ENCODE measurements at places on chromosomes 3 and 15.
A peak's percentile ranks its signal among the peaks of the same experiment; 100 is the strongest.

DNA sequence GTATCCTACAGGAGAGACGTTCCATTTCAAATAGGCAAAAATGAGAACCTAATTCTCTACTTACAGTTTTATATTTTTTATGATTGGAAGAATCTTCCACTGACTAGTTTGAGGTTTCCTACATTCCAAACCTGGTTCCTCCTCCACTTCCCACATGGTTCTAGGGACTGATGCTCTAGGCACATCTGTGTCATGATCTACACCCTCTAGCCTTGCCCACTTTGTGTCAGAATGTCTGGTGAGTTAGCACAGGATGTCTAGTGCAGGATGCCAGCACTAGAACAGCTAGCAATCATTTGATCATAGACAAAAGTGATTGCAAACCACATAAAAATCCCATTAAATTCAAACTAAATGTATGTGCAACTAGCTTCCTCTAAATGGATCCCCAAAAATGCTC is 26.7 kb upstream of the FILIP1L start:
- DNase-seq, result no peak

- DNase-seq, result no peak
Observed at GRCh38 chr15:25175033-25175788, 220.4 kb downstream of the SNRPN start.

DNA sequence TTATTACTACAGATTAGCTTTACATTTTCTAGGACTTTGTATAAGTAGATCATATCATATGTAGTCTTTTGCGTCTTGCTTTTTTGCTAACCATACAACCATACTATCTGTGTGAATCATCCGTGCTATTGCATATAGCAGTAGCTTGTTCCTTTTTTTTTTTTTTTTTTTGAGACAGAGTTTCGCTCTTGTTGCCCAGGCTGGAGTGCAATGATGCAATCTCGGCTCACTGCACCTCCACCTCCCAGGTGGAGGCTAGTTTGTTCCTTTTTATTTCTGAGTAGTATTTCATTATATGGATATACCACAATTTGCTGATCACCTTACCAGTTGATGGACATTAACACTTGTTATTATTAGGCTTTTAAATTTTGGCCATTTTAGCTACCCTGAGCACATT is 54.5 kb upstream of the TBL1XR1 start:
- no peak for DNase-seq

DNA sequence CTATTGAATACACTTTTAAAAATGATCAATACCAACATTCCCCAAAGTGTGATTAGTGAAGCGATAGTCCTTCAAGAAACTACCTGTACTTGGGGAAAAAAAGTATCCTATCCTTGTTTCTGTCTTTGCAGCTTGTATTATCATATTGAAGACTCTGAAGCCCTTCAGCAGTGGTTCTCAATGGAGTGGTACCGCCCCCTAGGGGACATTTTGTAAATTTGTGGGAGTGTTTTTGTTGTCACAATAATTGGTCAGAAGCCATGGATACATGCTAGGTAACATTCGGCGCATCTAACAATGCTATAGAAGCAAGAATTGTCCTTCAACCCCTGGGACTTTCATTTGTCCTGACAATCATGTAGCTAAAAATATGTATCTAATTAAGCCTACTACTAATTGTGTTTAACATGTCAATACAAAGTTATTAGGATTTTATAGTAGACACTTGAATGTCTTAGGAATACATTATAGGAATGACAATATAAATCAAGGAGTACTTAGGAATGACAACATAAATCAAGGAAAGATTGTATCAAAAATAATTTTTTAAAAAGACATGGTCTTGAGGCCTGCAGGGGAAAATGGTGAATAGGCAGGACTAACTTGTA is 53.7 kb downstream of the NMD3 start:
- peak; percentile 65 for DNase-seq

GRCh38 chr3:120552184-120553172 is 43.7 kb upstream of the NDUFB4 start:
- DNase-seq, result no peak

GRCh38 chr15:35179739-35180138 is 94.6 kb upstream of the NANOGP8 start:
- no peak for DNase-seq

GRCh38 chr15:32649342-32649741 is 7.8 kb downstream of the SCG5 start:
- DNase-seq, result no peak

DNA sequence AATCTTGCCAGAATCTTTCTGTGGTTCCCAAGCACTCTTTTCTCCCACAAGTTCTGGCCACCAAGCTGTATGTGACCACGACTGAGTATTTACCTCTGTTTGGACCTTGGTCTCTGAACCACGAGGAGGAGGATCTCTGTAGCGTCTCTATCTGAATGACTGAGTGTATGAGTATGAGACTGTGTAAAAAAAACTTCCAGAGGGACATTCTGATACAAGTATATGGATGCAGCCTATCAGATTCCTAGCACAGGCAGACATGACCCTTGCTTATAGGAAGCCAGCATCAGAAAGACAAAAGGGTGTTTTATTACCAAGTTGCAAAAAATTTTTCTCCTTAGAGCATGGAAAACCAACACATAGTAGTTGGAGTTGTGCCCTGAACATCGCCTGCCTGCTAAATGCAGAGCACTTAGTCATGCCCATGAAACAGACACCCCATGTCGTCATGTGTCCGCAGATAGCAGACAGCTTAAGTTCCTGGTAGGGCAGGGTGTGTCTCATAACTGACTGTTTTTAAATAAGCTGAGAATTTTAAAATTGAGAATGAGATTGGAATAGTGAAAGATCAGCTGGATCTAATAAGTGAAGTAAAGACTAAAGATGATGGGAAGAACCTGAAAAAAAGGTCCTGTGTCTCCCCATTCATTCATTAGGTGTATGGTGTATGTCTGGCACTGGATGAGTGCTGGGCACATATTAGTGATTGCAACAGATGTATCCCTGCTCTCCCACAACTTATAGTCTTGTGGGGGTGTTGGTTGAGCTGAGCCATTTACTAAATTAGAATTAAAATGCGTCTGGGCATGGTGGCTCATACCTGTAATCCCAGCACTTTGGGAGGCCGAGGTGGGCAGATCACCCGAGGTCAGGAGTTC is 30.9 kb downstream of the DAG1 start:
- DNase-seq, result no peak

- DNase-seq, result no peak
Observed at GRCh38 chr15:92809880-92810361, 90.2 kb upstream of the CHD2 start.

- DNase-seq, result no peak
Observed at GRCh38 chr3:31241533-31241932, 291.2 kb upstream of the STT3B start.

DNA sequence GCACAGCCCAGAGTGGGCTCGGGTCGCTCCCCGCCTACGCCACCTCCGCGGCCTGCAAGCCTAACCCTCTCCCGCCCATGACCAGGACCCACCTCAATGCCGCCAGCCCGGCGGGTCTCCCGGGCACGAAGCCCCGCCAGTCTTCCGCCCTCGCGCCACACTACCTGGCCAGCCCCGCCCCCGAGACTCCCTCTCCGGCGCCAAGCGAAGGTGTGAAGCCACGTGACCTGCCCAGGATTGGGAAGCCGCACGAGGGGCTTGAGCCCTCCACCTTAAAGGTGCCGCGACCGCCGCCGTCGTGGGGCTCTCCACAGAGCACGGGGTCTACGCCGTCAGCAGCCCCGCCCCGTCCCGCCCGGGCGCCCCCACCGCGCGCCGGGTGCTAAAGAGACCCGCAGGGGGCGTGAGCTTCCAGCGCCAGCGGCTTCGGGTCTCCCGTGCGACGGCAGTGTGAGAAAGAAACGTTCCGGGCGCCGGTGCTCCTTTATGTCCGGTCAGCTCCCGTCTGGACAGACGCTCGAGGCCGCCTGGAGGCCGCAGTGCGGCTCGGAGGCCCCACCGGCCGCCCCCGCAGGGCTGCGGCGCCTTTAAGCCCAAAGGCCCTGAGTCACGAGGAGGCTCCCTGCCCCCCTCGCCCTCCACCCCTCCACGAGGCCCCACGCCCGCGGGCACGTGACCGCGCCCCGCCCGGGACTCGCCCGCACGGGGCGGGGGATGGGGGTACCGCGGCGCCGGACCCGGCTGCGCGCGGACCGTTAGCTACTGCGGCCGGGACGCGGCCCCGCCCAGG is at the start of gene CPEB1:
CPEB1 (minus strand) TSS at position 319 of the 790 bp plus-strand sequence. CDS start 18,904 bp downstream, outside the sequence.
- no peak for DNase-seq

- no peak for DNase-seq
Observed at GRCh38 chr3:142723665-142723967, 218 bp upstream of the TRPC1 start.

GRCh38 chr3:160796813-160797164 is 40.8 kb downstream of the PPM1L start:
- DNase-seq, result no peak

- no peak for DNase-seq
Observed at GRCh38 chr3:42749025-42749752, 23.9 kb downstream of the CCDC13 start.

GRCh38 chr15:74264081-74264501 is 28.0 kb downstream of the CCDC33 start:
- DNase-seq, result no peak

DNA sequence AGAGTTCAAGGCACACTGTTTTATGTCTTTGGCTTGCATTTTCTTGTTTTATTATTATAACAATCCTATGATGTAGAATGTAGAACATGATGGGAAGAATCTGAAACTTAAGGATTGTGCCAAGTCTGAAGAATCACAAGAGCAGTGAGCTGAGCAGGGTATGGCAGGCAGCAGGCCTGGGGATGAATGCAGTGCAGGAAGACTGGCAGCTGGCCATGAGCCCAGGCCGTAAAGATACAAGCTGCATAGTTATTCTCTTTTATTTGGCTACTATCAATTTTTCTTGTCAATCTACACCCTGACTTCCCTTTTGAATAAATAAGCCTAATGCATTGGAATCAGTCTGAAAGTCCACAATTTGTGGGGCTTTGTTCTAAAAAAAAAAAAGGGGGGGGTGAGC is 89.6 kb upstream of the ARPP21 start:
- no peak for DNase-seq

Measured in NCI-H748 treated with DMSO at 0.1 percent for 48 hours (cell line).